ENCODE measurements at places on chromosomes 12 and 14. TPM values are rescaled to one million over a fixed set of nuclear protein-coding genes. Genes with fewer than 3 reads are reported as not detected.

GRCh38 chr12:102417055-102417454 is 63.3 kb downstream of the IGF1 start:
- no peak overlapping the region for H3K27ac ChIP-seq
- no peaks in the 10 kb centered on the region for H3K27me3 ChIP-seq
- H3K36me3 ChIP-seq = peaks cover 5% of the 10 kb centered on the region
- DNase-seq = no peak
- H3K4me3 ChIP-seq = no peak overlapping the region

The UNC79 gene
- 0.27 TPM for total RNA-seq

The DAD1 gene
- 179 TPM for total RNA-seq

GRCh38 chr12:52245962-52246569 is 13.0 kb downstream of the KRT7 start:
- no peaks in the 10 kb centered on the region for H3K36me3 ChIP-seq
- DNase-seq = no peak
- H3K4me1 ChIP-seq = peaks cover 47% of the 10 kb centered on the region
- H3K27ac ChIP-seq = no peak overlapping the region
- H3K4me3 ChIP-seq = no peak overlapping the region
- H3K27me3 ChIP-seq = peaks cover 35% of the 10 kb centered on the region

The ANO4 gene
- total RNA-seq = 0.35 TPM

Data from muscle of leg (tissue), 16 donors.